Brain (organoid and tissue), 16 donors: ENCODE measurements at places on chromosomes 12 and 14.

GRCh38 chr12:54279227-54279631 is 693 bp downstream of the CBX5 start:
- DNase-seq: no peak

GRCh38 chr14:34214961-34215360 is 247.1 kb downstream of the SPTSSA start:
- no peak for DNase-seq

- DNase-seq: no peak
Measured at GRCh38 chr12:109256011-109256410, 53.1 kb downstream of the FOXN4 start.

- DNase-seq: no peak
Measured at GRCh38 chr14:76958020-76958979, 70.2 kb downstream of the IRF2BPL start.

DNA sequence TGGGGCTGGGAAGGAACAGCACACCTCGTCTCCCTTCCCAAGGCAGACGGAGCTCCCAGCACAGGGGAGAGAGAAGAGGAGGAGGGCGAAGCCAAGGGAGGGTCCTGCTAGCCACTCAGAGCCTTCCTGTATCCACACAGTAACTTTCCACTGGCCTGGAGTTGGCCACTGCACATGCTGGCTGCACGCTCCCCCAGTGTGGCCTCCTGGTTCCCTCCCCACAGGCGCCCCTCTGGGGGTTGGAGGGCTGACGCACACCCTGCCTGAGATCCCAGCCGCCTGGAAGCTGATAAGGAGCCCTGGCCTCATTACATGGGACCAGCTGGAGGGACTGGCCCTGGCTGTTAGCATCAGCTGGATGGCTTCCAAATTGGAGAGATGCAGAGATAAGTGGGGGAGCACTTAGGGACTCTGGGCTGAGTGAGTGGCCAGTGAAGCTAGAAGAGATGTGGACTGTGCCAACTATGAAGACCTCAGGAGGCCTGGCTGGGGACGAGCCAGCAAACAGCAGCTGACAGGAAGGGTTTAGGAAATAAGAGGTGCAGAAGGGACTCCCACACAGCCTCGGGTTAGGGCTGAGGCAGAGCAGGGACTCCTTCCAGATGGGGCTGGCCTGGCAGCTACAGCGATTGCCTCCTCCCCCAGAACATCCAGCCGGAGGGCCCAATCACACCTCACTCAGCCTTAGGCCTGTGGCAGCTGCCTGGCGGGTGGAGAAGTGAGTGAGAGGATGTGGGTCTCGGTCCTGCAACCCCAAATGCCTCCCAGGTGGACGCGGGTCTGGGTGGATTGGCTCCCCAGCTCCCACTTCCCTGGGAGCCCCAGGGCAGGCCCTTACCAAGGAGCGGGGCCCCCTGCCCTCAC is 26.3 kb upstream of the BCDIN3D start:
- peak; percentile 80 for DNase-seq

- DNase-seq: no peak
Measured at GRCh38 chr14:52235866-52236510, 31.5 kb upstream of the PTGDR start.

GRCh38 chr12:20404576-20405346 is 36.4 kb downstream of the PDE3A start:
- no peak for DNase-seq

- DNase-seq: no peak
Measured at GRCh38 chr14:45252366-45253069, 484 bp downstream of the MIS18BP1 start.
